Stimulated activated CD4-positive, alpha-beta T cell treated with anti-CD3 and anti-CD28 coated beads, Interleukin-2, amount 100 ng/mL, for 48 hours (primary cell): ENCODE measurements at places on chromosomes 4 and X.

DNA sequence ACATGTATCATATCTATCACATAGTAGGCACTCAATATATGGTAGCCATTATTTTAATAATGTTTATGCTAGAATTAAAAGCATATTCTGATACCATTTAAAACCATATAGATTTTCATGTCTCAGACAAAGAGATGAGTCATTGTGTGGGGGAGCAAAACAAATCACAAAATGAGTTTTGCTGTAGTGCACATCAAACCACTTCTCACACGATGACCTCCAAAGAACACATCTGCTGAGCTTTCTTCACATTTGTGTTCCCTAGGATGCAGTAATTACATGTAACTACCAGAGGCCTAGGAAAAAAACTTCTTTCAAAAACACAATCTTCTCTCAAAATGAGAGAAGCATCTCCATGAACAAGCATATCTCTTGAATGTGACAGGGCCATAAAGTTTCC lies 56.1 kb upstream of the BRS3 start:
- DNase-seq, result no peak

DNA sequence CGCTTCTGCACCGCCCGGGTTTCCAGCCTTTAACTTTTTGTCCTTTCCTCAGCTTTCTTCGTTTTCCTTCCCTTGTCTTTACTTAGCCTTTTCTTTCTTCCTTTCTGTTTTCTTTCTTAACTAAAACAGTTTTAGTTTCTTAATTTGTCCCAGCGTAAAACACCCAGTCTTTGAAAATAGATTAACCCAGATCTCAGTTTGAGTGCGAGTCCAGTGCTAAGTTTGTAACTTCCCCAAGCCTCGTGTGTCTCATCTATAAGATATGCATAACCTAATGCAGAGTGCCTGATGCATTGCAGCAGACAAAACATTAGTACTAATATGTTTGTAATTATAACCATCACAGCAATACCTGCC lies 460 bp upstream of the GEMIN8 start:
- no peak for DNase-seq

- DNase-seq, result no peak
Measured at GRCh38 chrX:123779908-123780396, 47.1 kb upstream of the THOC2 start.

- DNase-seq, result no peak
Measured at GRCh38 chr4:1057403-1057745, 45.9 kb downstream of the FGFRL1 start.

- no peak for DNase-seq
Measured at GRCh38 chr4:88286897-88287296, 2.5 kb upstream of the PPM1K start.

GRCh38 chr4:17797808-17798207 lies 12.7 kb downstream of the DCAF16 start:
- DNase-seq, result no peak

DNA sequence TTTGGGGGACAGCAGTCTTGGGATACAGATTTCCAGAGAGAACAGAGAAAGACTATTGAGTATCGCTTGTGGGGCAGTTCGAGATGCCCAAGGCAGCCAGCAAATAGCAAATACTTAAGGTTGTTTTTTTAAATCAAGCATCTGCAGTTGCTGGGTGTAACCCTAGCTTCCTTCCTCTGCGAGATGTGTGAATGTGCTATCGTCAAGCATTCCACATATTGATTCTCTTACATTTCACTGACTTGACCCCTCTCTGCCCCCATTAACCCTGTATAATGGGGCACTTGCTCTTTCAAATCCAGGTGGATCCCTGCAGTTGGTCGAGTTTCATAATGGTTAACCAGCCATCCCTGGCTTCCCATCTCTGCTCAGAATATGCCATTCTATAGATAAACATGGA lies 23.5 kb downstream of the KCNE5 start:
- no peak for DNase-seq

DNA sequence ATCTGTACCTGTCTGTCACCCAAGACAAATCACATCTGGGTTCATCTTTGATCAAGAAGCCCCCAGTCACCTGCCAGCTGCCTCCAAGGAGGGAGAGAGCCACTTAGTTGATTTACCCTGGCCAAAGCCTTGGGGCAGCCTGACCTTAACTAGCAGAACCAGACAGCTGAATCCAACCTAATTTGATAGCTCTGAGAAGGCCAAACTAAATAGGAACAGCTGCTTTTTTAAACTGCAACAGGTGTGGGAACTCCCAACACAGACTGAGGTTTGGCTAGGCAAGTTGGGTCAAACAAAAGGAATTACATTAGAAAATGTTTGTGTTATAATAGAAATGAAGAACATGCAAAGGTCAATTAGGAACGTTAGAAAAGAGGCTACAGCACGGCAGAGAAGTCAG lies 375.7 kb downstream of the NLGN4X start:
- DNase-seq, result no peak

- DNase-seq, result no peak
Measured at GRCh38 chrX:140439476-140439875, 65.4 kb downstream of the SOX3 start.

- no peak for DNase-seq
Measured at GRCh38 chr4:14046642-14047041, 419.1 kb upstream of the BOD1L1 start.

DNA sequence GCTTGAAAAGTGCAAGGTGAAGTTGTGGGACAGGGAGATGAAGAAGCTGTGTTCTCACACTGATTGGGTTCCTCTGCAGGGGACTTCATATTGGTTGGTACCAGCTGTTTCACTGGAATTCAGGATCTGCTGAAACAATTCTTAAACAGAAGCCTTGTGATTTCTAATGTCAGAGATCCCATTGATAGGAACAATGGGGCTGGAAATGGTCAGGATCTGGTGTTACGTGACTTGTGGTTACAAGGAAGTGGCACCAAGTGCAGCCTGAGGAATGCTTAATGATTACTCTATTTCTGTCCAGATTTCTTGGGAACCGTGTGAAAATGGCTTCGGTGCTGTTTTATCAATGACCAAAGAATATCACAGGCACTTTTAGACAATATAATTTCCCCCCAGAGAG lies 68.1 kb downstream of the MOSPD2 start:
- no peak for DNase-seq

DNA sequence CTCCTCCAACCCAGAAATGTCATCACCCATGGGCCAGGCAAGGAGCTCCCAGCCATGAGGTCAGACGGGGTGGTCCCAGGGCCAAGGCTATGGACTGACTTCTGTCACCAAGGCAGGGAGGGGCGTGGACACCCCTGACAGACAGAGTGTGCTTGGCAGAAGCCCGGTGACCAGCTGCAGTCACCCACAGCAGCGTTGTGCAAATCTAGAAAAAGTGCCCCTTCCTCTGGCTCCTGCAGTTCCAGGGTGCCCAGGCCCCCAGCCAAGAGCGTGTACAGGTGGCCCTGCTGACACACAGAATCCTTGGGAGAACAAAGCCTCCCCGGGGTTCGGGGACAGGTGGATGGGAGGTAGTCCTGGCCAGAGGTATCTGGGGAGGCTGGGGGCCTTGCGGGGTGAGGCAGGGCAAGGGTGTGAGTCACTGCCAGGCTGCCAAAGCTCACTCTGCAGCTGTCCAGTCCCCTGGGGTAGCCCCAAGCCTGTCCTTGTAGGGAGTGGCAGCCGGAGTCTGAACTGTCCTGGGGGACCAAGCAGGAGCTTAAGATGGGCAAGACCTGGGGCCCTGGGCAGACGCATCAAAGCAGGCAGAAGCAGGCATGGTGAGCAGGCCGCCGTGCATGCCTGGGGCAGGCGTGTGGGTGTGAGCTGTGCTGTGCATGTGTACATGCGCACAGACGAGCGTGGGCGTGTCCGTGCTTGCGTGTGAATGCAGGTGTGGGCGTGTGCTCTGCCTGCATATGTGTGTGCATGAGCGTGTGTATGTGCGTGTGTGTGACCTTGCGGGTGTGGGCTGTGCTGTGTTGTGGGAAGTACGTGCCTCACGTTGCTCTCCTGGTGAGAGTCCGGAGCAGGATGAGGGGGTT lies 3.3 kb downstream of the MYL5 start:
- DNase-seq, result no peak

DNA sequence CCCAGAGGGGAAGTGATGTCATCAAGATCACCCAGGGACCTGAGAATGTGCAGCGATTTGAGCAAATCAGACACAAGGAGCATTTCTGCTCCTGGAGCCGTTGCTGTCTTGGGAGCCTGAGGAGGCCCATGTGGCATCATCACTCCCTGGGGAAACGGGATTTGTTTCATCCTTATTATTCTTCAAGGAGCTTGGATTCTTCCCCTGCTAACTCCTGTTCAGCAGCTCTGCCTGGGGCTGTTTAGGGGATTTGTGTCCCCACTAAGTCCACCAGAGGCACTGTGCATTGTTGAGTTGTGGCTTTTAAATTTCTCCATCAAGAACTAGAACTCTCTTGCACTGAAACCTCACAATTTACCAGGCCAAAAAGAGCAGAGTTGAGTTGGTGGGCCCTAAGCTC lies 104.2 kb upstream of the MSX1 start:
- no peak for DNase-seq

- DNase-seq, result no peak
Measured at GRCh38 chr4:123298801-123299200, 97.8 kb upstream of the SPRY1 start.

GRCh38 chr4:67344594-67345380 lies 200.5 kb downstream of the CENPC start:
- DNase-seq, result no peak

DNA sequence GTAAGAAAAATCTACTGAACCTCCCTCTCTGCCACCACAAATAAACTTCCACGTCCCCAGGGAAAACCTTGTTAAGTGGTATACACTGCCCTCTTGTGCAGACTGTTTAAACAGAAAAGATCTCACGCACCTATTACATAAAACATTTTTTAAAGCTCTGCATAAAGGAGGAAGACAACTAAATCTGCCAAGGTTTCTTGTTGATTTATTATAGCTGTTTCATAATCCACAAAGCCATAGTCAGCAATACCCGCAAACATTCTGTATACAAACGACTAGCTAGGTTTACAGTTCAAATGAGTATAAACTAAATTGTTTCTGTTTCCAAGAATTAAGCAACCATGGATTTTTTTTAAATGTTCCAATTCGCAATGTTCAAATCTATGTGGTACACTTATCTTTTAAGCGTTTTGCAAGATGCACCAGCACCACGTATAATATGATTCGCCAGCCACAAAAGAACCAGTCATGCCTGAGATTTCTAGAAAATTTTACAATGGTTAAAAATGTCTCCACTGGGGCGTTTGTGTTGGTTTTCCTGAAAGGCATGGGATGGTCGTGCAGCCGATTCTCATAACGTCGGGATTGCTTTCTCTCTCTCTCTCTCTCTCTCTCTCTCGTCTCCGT lies 164.6 kb downstream of the PRKX start:
- no peak for DNase-seq

- no peak for DNase-seq
Measured at GRCh38 chr4:151438154-151438553, 29.2 kb downstream of the FHIP1A start.

- DNase-seq, result no peak
Measured at GRCh38 chrX:84118769-84119168, 69.2 kb downstream of the RPS6KA6 start.

- DNase-seq, result no peak
Measured at GRCh38 chr4:124454772-124455270, 257.7 kb downstream of the ANKRD50 start.

- no peak for DNase-seq
Measured at GRCh38 chr4:20327808-20328207, 76.1 kb downstream of the SLIT2 start.

DNA sequence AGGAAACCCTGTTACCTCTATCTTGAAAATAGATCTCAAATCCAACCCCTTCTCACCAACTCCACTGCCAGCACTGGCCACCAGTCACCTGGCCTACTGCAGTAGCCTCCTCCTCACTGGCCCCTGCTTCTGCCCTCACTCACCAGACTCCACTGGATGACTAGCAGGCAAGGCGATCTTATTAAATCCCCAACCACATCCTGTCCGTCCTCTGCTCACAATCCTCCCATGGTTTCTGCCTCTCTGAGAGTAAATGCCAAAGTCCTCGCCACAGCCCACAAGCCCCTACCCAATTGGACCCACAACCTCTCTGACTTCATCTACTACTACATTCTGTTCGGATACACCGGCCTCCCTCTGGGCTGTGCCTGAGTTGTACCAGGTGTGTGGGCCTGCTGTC lies 5.4 kb upstream of the PIM2 start:
- no peak for DNase-seq

GRCh38 chr4:38071801-38072431 lies 111.7 kb downstream of the PTTG2 start:
- no peak for DNase-seq

- peak; percentile 27 for DNase-seq
Measured at GRCh38 chr4:76950052-76950955, 752 bp downstream of the SEPTIN11 start.

DNA sequence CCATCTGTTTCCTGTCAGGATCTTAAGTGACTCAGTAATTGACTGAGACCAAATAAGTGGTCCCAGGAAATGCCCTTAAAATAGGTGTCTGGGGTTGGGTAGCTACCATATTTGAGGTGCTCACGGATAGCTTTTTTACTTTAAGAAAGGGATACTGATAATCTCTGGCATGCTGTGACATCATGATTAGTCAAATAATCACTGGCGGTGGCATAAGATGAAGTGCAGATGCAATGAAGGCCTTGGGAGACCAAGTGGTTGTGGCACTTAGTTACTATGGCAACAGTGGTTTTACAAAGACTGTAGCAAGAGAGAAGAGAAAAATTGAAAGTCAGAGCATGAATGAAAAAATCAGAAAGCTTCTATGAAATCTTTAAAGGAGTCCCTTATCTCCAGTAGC lies 114.5 kb upstream of the SLIT2 start:
- DNase-seq, result no peak

DNA sequence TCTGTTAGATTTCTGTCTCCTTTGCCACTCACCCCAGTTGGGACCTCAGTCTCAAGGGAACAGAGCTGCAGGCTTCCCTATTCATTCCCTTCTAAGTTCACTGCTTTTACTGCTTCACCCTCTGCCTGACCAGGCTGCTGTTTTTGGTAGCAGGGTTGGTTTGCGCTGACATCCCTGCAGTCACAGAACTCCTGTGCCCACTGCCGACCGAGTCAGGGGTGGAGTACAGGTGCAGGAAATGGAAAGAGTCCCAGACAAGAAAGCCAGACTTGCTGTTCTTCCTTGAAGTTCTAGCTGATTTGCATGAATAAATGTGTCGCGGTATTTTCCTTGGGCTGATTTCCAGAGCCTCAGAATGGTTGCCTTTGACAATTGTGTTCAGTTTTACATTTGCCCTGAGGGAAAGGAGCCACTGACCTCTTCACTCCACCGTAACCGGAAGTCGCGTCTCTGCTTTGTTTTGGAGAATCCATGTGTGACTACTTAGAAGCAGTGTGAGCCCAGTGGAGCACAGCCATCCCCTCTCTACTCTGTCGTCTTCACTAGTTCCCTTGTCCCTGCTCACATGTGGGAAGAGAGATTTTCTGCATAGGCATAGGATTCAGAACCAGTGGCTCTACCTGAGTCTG lies 84.8 kb downstream of the TNIP2 start:
- DNase-seq, result no peak

- DNase-seq, result peak; percentile 3
Measured at GRCh38 chrX:8879750-8880149, 78.6 kb upstream of the FAM9A start.

- DNase-seq, result no peak
Measured at GRCh38 chr4:154732669-154733068, 11.1 kb upstream of the LRAT start.
